HT-29 (cell line): ENCODE measurements at places on chromosomes 3 and 15. TPM values are rescaled to one million over a fixed set of nuclear protein-coding genes. Genes with fewer than 3 reads are reported as not detected.

Gene PDCD7
- total RNA-seq, result 9.8 and 9.9 TPM in 2 replicates

Gene ZBTB47
- 1.1 TPM in 2 replicates for total RNA-seq

Gene SLC24A5
- not detected in 2 replicates for total RNA-seq

Gene IGF2BP2
- 28.7 and 29.8 TPM in 2 replicates for total RNA-seq

Gene CLDND1
- 25.1 and 31.5 TPM in 2 replicates for total RNA-seq

Gene ZIC1
- not detected in 2 replicates for total RNA-seq

Gene MELTF
- total RNA-seq, result 4.1 and 15.3 TPM in 2 replicates

Gene DYNLT2B
- 11.1 and 15.5 TPM in 2 replicates for total RNA-seq

Gene SPINT1
- 481 and 534 TPM in 2 replicates for total RNA-seq

Gene DISP2
- 0.81 and 1.3 TPM in 2 replicates for total RNA-seq

Gene PGBD4
- 1.5 and 1.7 TPM in 2 replicates for total RNA-seq

Gene THOC7
- 25.6 and 26.1 TPM in 2 replicates for total RNA-seq

Gene MUC20
- total RNA-seq, result 52.3 and 68.0 TPM in 2 replicates

Gene FGD5
- not detected in 2 replicates for total RNA-seq

Gene EPHB1
- not detected in 2 replicates for total RNA-seq

Gene FAM81A
- total RNA-seq, result 12.3 and 17.9 TPM in 2 replicates

Gene UBA5
- total RNA-seq, result 104 and 110 TPM in 2 replicates

Gene DPPA2
- not detected in 2 replicates for total RNA-seq

Gene CHST14
- 8.6 and 9.0 TPM in 2 replicates for total RNA-seq

Gene RETNLB
- 0.16 and 2.2 TPM in 2 replicates for total RNA-seq

Gene THSD4
- 19.5 and 31.9 TPM in 2 replicates for total RNA-seq

Gene LYZL4
- total RNA-seq, result not detected in 2 replicates

Gene CEMIP
- total RNA-seq, result 7.3 and 9.4 TPM in 2 replicates

Gene PLS1
- 38.5 and 40.3 TPM in 2 replicates for total RNA-seq

Gene CATSPER2
- 2.9 and 5.0 TPM in 2 replicates for total RNA-seq

Gene SCAANT1
- total RNA-seq, result not detected in 2 replicates

Gene LRRC49
- total RNA-seq, result 4.2 and 5.9 TPM in 2 replicates

Gene TIMP4
- total RNA-seq, result 2.7 and 3.8 TPM in 2 replicates

Gene STARD5
- total RNA-seq, result 0.31 and 1.3 TPM in 2 replicates

Gene ENTPD3
- total RNA-seq, result not detected in 2 replicates

Gene CRBN
- total RNA-seq, result 6.4 and 8.4 TPM in 2 replicates

Gene ISLR2
- total RNA-seq, result not detected in 2 replicates

Gene CRELD1
- total RNA-seq, result 10.4 and 12.9 TPM in 2 replicates

Gene TMEM266
- not detected in 2 replicates for total RNA-seq

Gene GRIP2
- not detected in 2 replicates for total RNA-seq

Gene LARP6
- 4.4 and 5.6 TPM in 2 replicates for total RNA-seq

Gene PAQR9
- total RNA-seq, result not detected in 2 replicates

Gene WDR93
- total RNA-seq, result 0.08 and 0.61 TPM in 2 replicates

Gene GNL3
- 69.6 and 69.8 TPM in 2 replicates for total RNA-seq

Gene PTH1R
- not detected in 2 replicates for total RNA-seq

Gene CCDC9B
- total RNA-seq, result 15.3 and 16.4 TPM in 2 replicates

Gene LMAN1L
- not detected in 2 replicates for total RNA-seq

Gene HES1
- total RNA-seq, result 543 and 595 TPM in 2 replicates

Gene SMCO1
- not detected in 2 replicates for total RNA-seq

Gene SLC28A1
- total RNA-seq, result 0.08 and 0.13 TPM in 2 replicates

Gene ACKR2
- 0.18 TPM in 1 of 2 replicates, not detected in the other for total RNA-seq
